ENCODE measurements at places on chromosomes 3 and 15. TPM values are rescaled to one million over a fixed set of nuclear protein-coding genes. Genes with fewer than 3 reads are reported as not detected.

The BTLA gene
- 49.8 TPM for total RNA-seq

The CCK gene
- total RNA-seq = not detected

The UROC1 gene
- total RNA-seq = not detected

The TMCO5A gene
- total RNA-seq = not detected

The GOLGA8K gene
- 0.93 TPM for total RNA-seq

The TM4SF1 gene
- not detected for total RNA-seq

The BOC gene
- total RNA-seq = 0.33 TPM

The RNF123 gene
- 51.4 TPM for total RNA-seq

The ERICH6 gene
- total RNA-seq = not detected

The LRRN1 gene
- total RNA-seq = 0.81 TPM

The LRRC49 gene
- total RNA-seq = 0.84 TPM

The NRROS gene
- total RNA-seq = 92.4 TPM

The MST1 gene
- total RNA-seq = 4.7 TPM

The PGBD4 gene
- total RNA-seq = 5.3 TPM

The DPPA2 gene
- total RNA-seq = not detected

The CIP2A gene
- total RNA-seq = 13.1 TPM

The TRIM42 gene
- not detected for total RNA-seq

The SLC24A1 gene
- 4.6 TPM for total RNA-seq

The SLC6A1 gene
- total RNA-seq = not detected

The ZBED2 gene
- total RNA-seq = 4.6 TPM

The ITIH4 gene
- total RNA-seq = 15.7 TPM

The DNAH12 gene
- 0.22 TPM for total RNA-seq

The CA12 gene
- total RNA-seq = not detected

The PRR20G gene
- total RNA-seq = not detected

The RARB gene
- total RNA-seq = not detected

The SNX22 gene
- 46.2 TPM for total RNA-seq

The CRTAP gene
- 36.6 TPM for total RNA-seq

The HRG gene
- total RNA-seq = not detected

The GABRB3 gene
- total RNA-seq = not detected

Measured in activated B cell treated with CpG ODN at 0.5 μM for 24 hours (primary cell).